ENCODE measurements at places on chromosomes 5 and 9.
A peak's percentile ranks its signal among the peaks of the same experiment; 100 is the strongest.

DNA sequence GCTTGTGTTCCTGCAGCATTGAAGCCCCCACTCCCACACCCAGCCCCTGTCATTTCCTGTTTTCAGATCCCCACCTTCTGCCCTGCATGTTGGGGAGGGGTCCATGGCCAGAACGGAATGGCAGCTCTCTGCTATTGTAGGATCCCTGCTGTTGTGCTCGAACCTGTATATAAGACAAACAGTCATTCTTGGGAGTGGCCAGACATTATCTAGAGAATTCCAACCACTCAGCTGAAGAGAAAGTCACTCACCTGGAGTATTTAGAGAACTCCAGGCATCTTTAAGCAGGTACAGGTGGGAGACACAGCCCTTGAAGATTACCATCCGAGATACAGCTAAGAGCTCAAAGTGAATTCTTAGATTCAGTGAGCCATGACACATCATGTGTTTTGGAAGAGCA lies 96.1 kb downstream of the C9orf152 start:
- DNase-seq: no peak

GRCh38 chr5:81708889-81709288 lies 42.0 kb downstream of the SSBP2 start:
- DNase-seq: no peak

DNA sequence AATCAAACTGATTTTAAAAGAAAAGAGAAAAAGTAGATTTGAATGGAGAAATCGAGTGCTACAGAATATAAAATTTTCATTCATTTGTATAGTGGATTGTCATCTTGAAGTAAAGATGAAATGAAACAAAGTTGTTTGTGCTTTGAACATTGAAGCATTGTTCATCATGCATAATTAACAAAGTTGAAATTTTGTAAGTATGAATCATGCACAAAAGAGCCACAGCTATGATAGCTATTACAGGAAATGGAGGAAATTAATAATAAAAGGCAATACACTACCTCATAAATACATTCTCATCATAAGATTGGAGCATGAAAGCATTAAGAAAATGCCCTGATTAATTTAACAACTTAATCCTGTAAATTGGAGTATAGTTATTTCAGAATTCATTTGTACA lies 153.4 kb upstream of the TLX3 start:
- no peak for DNase-seq

GRCh38 chr9:36152741-36153438 lies 16.3 kb upstream of the CCIN start:
- no peak for DNase-seq

- no peak for DNase-seq
Observed at GRCh38 chr5:135600152-135600570, 21.4 kb upstream of the CXCL14 start.

GRCh38 chr9:135033487-135033886 lies 54.0 kb upstream of the OLFM1 start:
- no peak for DNase-seq

GRCh38 chr5:81558188-81558587 lies 164.3 kb upstream of the ACOT12 start:
- DNase-seq: no peak

- DNase-seq: no peak
Observed at GRCh38 chr5:1411099-1411498, 34.1 kb downstream of the SLC6A3 start.

- DNase-seq: peak; percentile 85
Observed at GRCh38 chr5:143229896-143230675, 173.4 kb downstream of the NR3C1 start.

DNA sequence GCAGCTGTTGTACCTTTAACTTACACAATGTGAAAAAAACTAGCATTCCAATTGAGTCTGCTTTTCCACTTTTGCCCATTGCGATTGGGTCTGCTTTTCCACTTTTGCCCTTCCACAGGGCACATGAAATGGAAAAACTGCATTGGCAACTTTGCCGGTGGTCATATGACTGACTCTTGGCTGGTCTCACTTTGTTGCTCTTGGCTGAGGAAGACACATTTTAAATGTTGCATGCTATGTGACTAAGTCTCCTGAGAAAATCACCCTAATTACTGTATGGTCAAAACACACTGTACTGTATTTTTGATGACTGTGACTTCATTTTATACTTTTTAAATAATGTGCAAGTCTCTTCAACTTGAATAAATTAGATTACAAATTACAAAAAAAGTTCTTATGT lies 1.6 kb upstream of the OXCT1 start:
- no peak for DNase-seq

- no peak for DNase-seq
Observed at GRCh38 chr9:135474915-135475314, 4.7 kb upstream of the PPP1R26 start.

GRCh38 chr5:150665044-150665443 lies 4.0 kb downstream of the MYOZ3 start:
- no peak for DNase-seq
